ENCODE measurements at places on chromosomes 12 and 14.

DNA sequence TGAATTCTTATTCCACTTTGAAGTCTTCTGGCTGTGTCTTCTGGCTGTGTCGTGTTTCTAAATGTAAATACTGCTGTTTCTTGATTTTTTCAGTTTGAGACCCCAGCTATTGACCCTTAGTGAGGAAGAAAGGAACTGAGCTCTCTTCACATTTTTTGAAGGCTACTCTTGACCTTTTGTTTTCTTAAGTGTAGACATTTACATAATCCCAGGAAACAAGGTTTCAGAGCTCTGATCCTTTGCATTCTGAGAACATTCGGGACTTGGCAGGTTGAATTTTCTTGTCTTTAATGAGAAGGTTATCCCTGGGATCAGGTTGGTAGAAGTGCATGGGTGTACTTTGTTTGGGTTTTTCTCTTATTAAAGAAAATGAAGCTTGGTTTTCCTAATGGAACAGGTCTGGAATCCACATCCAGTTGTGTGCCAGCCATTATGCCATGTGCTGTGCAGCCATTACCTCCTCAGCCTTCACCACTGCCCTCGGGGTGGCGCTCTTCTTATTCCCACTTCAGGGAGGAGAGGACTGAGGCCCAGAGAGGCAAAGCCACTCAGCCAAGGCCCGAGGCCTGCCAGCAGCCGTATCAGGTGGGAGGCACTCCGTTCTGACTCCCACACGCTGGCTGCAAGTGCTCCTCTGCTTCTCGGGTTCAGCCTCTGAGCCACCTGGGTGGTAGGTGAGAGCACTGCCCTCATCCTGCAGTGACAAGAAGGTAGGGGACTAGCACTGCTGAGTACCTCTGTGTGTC is 120.9 kb downstream of the BEGAIN start:
- no peak for DNase-seq

DNA sequence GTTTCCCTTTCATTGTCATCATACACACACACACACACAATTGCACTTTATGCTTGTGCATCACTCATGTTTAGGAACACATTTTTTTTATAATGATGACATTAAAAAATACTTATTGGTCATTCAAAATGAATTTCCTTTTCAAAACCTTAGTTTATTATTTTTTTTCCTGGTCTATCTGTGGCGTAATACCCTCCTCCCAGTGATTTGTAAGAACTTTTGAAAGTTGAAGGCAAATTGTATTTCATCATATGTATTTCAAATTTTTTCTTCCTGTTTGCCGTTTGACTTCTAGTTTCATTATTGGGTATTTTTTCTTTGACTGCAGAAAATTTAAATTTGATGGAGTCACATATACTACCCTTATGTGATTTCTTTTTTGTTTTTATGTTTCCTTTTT is 2.5 kb upstream of the LRRK2 start:
- peak; percentile 69 for DNase-seq

GRCh38 chr12:100976735-100977134 is 182.2 kb downstream of the ANO4 start:
- DNase-seq, result no peak

DNA sequence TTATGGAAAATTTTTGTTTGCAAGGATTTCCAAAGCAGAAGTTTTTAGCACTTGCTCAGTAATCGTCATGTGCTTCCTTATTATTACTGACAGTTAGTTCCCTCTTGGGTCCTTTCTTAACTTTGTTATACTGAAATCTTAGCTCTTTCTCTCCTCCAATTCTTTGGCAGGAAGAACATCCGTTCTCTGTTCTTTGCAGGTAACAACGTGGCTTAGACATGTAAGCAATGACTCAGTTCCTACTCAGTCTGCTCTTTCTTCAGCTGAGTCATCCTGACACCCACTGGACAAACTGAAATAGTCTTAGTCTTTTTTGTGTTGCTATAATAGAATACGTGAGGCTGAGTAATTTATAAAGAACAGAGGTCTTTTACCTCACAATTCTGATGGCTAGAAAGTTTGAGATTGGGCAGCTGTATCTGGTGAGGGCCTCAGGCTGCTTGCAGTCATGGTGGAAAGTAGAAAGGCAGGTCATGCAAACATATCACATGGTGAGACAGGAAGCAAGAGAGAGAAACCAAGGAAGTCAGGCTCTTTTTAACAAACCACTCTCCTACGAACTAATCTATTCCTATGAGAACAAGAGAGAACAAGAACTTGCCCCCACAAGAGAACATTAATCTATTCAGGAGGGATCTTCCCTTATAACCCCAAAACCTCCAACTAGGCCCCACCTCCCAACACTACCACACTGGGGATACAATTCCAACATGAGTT is 49.2 kb downstream of the TESPA1 start:
- DNase-seq, result peak; percentile 94

- DNase-seq, result peak; percentile 14
Observed at GRCh38 chr14:92014040-92014439, 25.8 kb downstream of the TRIP11 start.

DNA sequence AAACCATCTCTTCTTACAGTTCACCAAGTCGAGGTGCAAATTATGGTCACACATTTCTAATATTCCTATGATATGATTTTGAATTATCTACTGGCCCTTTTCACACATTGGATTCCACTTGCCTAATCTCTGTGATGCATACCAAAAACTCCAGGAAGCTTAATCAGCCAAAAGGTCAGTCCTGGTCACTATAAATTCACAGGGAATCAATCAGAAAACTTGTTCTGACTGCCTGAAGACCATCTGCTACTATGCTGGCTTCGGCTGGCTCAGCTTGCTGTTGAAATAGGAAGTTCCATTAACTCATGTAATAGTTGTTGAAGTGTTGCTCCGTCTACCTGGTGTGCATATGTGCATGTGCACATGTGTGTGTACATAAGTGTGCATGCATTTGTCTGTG is 142.8 kb upstream of the FLRT2 start:
- DNase-seq, result no peak

- peak; percentile 1 for DNase-seq
Observed at GRCh38 chr14:88804035-88804434, 11.3 kb upstream of the EML5 start.

DNA sequence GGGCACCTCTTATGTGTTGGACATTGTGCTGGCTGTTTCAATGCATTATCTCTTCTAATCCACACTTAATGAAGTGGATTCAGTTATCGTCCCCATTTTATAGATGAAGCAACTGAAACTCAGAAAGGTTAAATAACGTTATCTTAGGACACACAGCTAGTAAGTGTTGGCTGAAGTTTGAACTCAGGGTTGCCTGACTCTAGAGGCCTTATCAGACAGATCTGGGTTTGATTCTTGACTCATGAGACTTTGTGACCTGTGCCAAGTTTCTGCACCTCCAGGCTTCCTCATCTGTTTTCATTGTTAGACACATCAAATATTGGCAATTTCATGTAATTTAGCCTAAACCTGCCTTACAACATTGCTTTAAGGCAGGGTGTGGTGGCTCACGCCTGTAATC is 18.2 kb upstream of the IRF2BPL start:
- peak; percentile 30 for DNase-seq

DNA sequence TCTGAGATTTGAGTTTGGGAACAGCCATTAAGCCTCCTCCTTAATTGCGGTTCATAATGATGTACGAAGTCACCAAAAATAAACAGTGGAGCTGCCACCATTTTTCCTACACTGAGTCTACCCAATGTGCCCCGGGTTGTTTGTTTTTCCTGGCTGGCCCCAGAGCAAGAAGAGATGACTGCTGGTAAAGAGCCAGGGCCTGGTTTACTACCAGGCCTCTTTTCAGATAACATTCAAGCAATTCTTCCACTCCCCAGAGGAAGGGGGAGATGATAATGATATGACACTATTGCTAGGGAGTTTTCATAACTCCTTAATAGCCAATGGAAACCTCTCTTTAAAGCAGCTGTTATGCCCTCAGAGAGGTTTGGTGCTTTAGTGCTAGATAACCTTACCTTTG is 42.3 kb downstream of the BRAP start:
- no peak for DNase-seq

DNA sequence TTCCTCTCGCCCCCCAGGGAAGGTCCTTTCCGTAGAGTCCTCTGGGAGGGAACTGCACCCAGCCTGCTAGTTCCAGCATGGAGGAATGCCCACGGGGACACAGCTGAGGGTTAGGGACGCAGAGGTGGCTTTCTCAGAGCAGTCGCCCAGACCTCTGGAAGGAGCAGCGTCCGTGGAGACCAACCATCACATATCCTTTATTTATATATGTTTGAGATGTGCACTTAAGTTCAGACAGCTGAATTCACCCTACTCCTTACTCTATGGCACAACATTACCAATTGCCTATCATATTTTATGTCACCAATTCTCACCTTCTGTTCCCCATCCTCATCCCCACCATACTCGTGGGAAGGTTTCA is 305.6 kb upstream of the DIO3 start:
- DNase-seq, result no peak

- DNase-seq, result no peak
Observed at GRCh38 chr12:74171478-74171909, 366.1 kb upstream of the ATXN7L3B start.

DNA sequence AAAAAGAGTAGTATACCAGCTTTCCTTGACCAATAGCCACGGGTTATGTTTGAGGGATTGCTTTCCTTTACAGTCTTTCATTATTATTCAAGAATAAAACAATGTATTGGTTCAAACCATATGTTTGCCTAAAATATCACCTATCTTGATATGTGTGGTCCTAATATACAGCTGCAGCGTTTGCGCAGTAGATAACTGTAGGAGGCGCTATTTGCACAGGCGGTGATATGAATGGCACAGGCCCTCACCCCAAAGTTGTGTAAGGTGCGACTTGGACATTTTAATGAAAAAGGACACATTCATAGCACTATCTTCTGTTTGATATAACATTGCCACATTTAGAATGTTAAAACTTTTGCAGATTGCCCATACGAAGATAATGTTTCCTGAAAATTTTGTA is 298.4 kb downstream of the TRHDE start:
- no peak for DNase-seq

GRCh38 chr12:43210485-43211192 is 341.4 kb downstream of the ADAMTS20 start:
- DNase-seq, result peak; percentile 82

GRCh38 chr14:99023371-99023770 is 248.6 kb downstream of the BCL11B start:
- DNase-seq, result no peak

DNA sequence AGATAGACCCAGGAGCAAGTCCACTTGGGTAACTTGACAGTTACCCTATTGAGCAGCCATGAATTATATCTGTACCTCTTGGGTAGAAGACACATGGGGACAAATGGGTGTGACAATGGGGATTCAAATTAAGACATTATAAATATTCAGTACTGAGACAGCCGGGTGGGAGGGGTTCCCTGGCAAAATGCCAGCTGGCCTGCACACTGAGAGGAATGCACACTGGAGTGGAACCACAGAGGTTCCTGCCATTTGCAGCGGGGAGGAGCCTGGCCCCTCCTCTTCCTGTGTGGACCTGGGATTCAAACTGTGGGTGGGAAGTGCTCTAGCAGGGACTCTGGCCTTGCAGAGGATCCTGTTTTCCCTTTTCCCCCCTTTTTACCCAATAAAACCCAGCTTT is 118.7 kb upstream of the CDKN3 start:
- DNase-seq, result no peak

DNA sequence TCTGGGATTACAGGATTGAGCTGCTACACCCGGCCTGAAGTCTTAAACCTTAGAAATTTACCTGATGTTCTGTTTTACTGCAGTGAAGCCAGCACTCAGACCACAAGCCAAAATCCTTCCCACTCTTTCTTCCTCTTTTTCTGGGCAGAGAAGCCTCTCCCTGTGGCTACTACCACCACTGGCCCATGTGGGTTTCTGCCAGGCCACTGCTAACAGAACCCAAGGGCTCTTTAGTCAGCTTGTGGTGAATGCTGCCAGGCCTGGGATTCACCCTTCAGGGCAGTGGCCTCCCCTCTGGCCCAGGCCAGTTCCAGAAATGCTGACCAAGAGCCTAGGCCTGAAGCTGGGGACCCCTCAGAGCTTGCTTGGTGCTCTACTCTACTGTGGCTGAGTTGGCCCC is 35.3 kb downstream of the GAS2L3 start:
- DNase-seq, result no peak

- DNase-seq, result no peak
Observed at GRCh38 chr12:5973461-5974115, 28.5 kb upstream of the ANO2 start.

DNA sequence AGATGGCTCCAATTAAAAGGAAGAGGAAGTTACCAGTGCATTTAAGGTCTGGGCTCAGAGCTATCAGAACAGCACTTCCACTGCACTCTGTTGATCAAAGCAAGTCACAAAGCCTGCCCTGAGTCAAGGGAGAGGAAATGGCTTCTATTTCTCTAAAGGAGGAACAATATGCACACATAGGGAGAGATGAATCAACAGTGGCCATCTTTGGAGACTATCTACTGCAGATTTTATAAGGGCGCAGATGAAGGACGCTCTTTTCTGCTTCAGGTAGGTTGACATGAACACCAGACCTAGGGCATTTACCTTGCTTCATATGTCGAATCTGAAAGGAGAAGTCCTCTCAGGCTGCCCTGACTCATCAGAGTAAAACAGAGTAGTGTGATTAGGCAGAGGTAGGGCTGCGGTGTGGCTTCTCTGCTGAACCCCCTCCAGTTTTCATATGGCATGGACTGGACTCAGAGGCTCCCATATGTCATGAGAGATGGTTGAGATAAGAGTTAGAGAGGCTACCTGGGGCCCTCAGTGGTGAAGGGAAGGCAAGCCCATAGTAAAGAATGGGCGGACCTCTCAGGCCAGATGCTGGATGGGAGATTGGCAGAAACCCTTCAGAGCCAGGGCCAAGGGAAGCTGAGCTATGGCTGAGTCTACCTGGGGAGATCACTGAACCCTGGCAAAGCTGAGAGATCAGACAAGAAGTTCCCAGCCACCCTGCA is 84.4 kb downstream of the ARF6 start:
- DNase-seq, result no peak

DNA sequence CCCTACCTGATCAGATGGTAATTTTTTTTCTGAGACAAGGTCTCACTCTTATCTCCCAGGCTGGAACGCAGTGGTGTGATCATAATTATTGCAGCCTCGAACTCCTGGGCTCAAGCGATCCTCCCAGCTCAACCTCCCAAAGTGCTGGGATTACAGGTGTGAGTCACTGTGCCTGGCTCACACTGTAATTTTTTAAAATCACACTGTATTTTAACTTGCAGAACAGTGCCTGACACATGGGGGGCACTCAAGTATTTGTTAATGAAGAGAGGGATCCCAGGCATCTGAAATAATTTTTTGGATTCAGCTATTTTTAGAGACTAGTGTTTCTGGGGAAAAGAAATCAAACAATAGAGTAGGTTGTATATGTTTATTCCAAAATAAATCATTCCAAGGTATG is 21.7 kb downstream of the LIMA1 start:
- peak; percentile 28 for DNase-seq

DNA sequence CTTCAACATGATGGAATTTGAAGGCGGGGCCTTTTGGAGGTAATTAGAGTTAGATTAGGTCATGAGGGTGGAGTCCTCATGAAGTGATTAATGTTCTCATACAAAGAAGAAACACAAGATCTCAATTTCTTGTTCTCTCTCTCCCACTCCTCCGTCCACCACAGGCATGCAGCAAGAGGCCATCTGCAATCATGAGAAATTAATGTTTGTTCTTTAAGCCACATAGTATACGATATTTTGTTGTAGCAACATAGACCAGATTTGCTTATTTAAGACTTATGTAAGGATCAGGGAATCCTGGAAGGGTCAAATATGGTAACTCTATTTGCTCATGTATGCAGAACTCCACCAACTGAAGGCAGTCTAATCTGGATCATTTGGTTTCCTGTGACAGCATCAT is 429.0 kb downstream of the LRIG3 start:
- DNase-seq, result peak; percentile 74
